Stimulated activated CD8-positive, alpha-beta memory T cell treated with anti-CD3 and anti-CD28 coated beads, Interleukin-4, amount 100 ng/mL, for 1 hour (primary cell): ENCODE measurements at places on chromosomes 1 and 21.

GRCh38 chr1:201112173-201112731 is at the start of gene CACNA1S:
CACNA1S (minus strand) TSS chr1:201112426; CDS start chr1:201112339, 87 bp downstream.
- no peak for DNase-seq

DNA sequence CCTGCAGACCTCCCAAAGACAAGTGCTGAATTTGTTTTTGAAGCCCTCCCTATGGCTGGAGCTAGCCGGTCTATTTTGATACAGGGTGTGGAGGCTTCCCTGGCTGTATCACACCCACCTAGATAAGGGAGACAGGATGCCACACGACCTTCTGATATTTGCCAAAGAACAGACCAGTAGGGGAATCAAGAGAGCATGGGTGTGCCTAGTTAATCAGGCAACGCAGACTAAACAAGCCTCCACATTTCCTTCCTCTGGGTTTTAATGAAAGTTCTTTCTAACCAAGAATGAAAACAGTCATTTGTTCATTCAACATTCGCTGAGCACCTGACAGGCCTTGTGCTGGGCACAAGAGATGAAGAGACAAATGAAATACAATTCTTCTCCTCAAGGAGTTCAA is 446.8 kb downstream of the PLPP3 start:
- DNase-seq, result no peak

DNA sequence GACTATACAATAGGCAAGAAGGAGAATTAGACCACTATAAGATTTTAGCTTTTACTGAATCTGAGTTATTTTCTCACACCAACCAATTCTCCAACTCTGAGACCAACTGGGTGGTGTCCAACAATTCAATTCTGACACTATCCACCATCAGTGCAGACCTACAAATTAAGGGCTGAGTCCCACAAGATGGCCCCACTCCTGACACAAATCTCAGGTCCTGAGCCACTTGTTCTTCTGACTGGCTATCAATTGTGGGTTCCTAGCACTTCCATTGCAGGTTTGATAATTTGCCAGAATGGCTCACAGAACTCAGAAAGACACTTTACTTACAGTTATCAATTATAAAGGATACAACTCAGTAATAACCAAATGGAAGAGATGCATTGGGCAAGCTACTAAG is 6.7 kb downstream of the ERO1B start:
- DNase-seq, result no peak

GRCh38 chr1:247491328-247491727 is 33.4 kb upstream of the OR2B11 start:
- no peak for DNase-seq

DNA sequence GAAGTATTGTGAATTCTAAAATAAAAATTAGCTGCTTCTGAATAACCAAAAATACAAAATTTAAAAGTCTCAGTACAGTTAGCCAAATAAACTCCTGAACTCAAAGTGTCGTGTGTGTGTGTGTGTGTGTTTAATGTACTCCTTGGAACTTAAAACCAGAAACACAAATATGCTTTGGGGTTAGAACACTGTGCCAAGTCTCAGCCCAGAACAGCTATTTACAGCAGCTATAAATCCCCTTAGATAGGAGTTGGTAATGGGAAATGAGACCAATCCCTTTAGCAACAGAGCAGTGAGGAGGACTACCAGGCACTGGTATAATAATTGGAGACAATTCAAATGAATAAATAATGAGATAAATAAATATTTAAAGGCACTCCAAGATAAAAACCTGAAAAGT is 83.1 kb downstream of the PATJ start:
- no peak for DNase-seq

- no peak for DNase-seq
These were observed 108.3 kb downstream of the ETS2 start for GRCh38 chr21:38913893-38914527.

DNA sequence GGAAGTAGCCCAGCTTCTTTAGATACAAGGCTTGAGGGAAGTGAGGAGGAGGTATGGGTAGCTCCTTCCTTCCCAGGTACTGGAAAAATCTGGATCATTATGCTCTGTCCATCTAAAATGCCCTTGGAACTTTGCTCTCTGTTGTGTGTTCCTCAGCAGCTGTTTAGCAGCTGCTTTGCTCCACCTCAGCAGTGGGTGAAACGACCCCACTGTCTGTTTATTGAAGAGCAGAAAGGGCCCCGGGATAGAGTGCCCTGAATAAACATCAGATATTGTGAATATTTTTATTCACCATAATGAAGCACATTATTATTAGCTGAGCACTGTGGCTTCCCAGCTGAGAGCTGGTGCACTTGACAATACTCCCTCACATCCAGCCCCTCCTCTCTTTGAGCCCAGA is 237.9 kb downstream of the PBX1 start:
- no peak for DNase-seq

DNA sequence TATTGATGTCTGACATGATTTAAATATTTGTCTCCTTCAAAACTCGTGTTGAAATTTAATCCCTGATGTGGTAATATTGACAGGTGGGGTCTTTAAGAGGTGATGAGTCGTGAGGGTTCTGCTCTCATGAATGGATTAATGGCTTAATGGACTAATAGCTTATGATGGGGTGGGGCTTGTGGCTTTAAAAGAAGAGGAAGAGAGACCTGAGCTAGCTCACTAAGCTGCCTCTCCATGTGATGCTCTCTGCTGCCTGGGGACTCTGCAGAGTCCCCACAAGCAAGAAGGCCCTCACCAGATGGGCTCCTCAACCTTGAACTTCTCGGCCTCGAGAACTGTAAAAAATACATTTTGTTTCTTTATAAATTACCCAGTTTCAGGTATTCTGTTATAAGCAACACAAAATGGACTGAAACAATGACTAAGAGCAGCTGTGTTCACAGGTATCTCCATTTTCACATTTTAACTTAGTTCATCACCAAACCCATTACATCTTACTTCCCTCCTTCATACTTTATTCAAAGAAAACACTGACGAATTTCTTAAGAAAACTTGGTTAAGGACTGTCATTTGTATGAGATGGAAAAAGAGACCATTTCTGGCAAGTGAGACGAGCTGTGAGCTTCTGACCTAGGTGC is 12.1 kb upstream of the AIM2 start:
- no peak for DNase-seq

GRCh38 chr1:65308781-65309303 is 501 bp upstream of the DNAJC6 start:
- DNase-seq, result no peak

DNA sequence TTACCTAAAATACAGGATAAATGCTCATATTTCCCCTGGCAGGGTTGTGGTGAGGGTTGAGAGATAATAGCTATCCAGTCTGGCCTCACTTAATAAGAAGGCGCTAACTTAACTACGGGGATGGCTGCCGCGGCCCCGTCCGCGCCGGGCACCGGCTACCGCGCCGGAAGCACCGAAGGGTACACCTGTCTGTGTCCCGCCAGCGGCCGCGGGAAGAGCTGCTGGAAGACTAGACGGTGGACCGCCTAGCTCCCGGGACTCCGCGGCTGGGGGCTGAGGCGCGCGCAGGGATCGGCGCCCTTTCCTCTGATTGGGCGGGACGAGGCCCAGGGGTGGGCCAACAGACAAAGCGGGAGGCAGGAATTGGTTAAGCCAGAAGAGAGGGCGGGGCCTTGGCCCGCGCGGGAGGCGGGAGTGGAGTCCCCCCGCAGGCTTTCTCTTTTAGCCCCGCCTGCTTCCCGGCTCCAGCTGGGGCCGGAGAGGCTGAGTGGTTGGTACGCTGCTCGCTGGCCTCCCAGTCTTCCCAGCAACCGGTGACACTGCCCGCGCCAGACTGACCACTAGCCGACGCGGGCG is at the start of gene ZNF672:
Gene ZNF672 (plus strand): TSS at position 444 of the 576 bp plus-strand sequence. CDS start 9,051 bp downstream, outside the sequence.
- DNase-seq, result peak; percentile 90

GRCh38 chr1:204578867-204579664 is 62.9 kb downstream of the MDM4 start:
- no peak for DNase-seq

- no peak for DNase-seq
These were observed 48.9 kb downstream of the PRKCZ start for GRCh38 chr1:2098839-2099785.
